Upper lobe of right lung (tissue), 1 donor: ENCODE measurements at places on chromosomes 2 and 18. TPM values are rescaled to one million over a fixed set of nuclear protein-coding genes. Genes with fewer than 3 reads are reported as not detected.
A peak's percentile ranks its signal among the peaks of the same experiment; 100 is the strongest.

DNA sequence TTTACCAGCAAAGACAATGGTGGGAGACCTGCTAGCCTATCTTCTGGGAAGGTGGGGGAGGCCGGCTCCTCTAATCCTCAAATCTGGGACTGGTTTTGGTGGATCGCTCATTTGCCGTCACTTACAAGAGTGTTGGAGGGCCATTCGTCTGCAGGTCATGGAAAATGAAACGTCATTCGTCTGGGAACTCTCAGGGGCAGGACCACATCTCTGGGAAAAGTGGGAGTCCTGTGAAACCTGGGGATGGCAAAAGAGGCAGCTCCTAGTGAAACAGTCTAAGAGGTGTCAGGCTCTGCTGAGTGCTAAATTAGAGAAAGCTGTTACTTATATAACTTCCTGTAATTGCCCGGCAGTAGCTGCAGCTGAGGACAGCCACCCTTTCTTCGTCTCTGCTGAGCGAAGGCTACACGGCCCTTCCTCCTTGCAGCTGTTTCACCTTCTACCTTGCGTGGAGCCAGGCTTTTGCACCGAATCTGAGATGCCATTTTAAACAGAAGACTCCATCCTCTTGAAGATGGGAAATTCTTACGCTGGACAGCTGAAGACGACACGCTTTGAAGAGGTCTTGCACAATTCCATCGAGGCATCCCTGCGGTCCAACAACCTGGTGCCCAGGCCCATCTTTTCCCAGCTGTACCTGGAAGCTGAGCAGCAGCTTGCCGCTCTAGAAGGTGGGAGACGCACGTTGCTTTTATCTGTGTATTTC, 22.4 kb downstream of the GREB1 start:
- DNase-seq = peak; percentile 28
- no peaks in the 10 kb centered on the region for H3K36me3 ChIP-seq
- peaks cover 24% of the 10 kb centered on the region for H3K27me3 ChIP-seq
- H3K4me1 ChIP-seq = no peaks in the 10 kb centered on the region
- no peak overlapping the region for H3K4me3 ChIP-seq
- H3K27ac ChIP-seq = no peak overlapping the region

The DCTN1 gene
- total RNA-seq = 140 TPM

DNA sequence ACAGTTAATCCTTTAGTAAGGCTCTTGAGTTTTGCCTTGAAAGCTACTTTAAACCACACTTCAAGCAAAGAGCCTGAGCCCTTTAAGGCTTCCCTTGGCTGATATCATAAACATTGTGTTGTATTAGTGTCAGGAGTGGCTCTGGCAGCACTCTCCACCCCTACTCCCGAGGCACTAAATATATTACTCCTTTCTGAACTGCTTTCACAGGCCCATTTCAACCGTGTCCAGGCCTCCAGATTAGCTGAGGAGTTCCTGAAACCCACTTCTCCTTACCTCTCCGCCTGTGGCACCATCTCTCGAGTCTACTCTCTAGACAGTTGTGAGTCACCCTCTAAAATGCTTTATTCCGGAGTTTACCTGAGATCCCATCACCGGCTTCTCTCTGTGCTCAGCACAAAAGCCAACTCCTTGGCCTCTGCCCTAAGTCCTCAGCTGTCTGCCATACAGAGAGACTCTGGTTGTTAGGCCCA, 14.4 kb upstream of the STON1 start:
- no peak overlapping the region for H3K4me3 ChIP-seq
- H3K36me3 ChIP-seq = peaks cover 89% of the 10 kb centered on the region
- H3K27me3 ChIP-seq = no peaks in the 10 kb centered on the region
- peak overlapping the region; percentile 67 for H3K27ac ChIP-seq
- H3K4me1 ChIP-seq = peaks cover 20% of the 10 kb centered on the region
- DNase-seq = no peak

DNA sequence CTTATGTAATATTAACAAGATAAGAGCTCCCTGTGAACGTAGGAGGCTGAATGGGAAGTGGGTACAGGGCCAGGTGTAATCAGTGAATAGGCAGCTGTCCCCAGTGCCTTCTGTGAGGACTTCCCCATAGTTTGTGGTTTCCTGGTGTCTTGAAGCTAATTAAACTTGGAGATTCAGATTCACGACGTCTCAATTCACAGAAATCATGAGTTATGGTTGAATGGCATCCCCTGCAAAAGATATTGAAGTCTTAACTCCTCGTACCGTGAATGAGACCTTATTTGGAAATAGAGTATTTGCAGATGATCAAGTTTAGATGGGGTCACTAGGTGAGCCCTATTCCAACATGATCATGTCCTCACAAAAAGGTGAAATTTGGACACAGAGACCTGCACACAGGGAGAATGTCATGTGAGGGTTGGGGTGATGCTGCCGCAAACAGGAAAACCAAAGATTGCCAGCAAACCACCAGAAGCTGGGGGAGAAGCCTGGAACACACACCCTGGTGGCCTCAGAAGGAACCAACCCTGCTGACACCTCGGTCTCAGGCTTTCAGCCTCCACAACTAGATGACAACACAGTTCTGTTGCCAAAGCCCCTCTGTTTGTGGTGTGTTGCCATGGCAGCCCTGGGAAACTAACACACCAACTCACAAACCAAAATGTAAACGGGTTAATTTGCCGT, 13.2 kb downstream of the ARL4C start:
- H3K36me3 ChIP-seq = no peaks in the 10 kb centered on the region
- H3K27ac ChIP-seq = no peak overlapping the region
- DNase-seq = no peak
- H3K27me3 ChIP-seq = no peaks in the 10 kb centered on the region
- no peaks in the 10 kb centered on the region for H3K4me1 ChIP-seq

- no peaks in the 10 kb centered on the region for H3K4me1 ChIP-seq
- H3K27ac ChIP-seq = no peak overlapping the region
- no peak overlapping the region for H3K4me3 ChIP-seq
- DNase-seq = no peak
Measured at GRCh38 chr2:229492034-229492433, 220.9 kb upstream of the PID1 start.

DNA sequence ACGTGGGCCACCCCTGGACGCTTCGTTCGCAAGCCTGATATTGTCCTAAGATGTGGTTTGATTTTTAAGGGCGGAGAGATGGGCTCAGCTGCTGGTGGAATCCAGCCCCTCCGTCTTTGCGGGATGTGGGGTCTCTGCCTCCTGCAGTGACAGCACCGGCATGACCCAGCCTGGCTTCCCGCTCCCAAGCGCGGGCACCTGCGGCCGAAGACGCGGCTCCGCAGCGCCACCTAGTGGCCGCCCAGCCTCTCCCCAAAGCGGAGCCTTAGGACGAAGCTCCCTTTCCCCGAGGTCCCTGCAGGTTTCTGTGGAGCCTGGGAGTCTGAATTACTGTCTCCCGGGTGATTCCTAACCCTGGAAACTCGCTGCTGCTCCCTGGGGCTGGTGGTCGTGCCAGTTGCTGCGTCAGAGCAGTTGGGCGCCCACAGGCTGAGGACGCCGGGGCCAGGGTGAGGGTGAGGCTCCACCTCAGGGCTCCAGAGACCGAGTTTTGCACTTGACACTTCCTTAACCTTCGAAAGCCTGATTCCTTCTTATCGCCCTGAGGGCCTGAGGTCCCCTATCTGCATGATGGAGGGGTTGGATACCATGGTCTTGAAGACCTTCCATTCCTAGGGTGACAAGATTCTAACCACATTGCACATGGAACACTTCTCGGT, 137.5 kb downstream of the TPO start:
- peaks cover 14% of the 10 kb centered on the region for H3K4me1 ChIP-seq
- H3K36me3 ChIP-seq = no peaks in the 10 kb centered on the region

DNA sequence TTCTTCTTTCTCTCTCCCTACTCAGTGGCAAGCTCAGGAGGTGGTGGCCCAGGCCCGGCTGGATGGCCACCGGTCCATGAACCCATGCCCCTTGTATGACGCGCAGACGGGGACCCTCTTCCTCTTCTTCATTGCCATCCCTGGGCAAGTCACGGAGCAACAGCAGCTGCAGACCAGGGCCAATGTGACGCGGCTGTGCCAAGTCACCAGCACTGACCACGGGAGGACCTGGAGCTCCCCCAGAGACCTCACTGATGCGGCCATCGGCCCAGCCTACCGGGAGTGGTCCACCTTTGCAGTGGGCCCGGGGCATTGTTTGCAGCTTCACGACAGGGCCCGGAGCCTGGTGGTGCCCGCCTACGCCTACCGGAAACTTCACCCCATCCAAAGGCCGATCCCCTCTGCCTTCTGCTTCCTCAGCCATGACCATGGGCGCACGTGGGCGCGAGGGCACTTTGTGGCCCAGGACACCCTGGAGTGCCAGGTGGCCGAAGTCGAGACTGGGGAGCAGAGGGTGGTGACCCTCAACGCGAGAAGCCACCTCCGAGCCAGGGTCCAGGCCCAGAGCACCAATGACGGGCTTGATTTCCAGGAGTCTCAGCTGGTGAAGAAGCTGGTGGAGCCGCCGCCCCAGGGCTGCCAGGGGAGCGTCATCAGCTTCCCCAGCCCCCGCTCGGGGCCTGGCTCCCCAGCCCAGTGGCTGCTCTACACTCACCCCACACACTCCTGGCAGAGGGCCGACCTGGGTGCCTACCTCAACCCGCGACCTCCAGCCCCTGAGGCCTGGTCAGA, 1.8 kb downstream of the NEU2 start:
- H3K4me3 ChIP-seq = no peak overlapping the region
- H3K36me3 ChIP-seq = no peaks in the 10 kb centered on the region
- no peak for DNase-seq
- no peaks in the 10 kb centered on the region for H3K4me1 ChIP-seq
- H3K27me3 ChIP-seq = no peaks in the 10 kb centered on the region

The MARCO gene
- total RNA-seq = 165 TPM

- peaks cover 27% of the 10 kb centered on the region for H3K27me3 ChIP-seq
- H3K4me3 ChIP-seq = no peak overlapping the region
- no peaks in the 10 kb centered on the region for H3K36me3 ChIP-seq
- H3K27ac ChIP-seq = no peak overlapping the region
- no peaks in the 10 kb centered on the region for H3K4me1 ChIP-seq
Measured at GRCh38 chr2:222058819-222059445, 239.9 kb downstream of the PAX3 start.

The DRC1 gene
- total RNA-seq = not detected

The MAP2 gene
- 44.0 TPM for total RNA-seq

DNA sequence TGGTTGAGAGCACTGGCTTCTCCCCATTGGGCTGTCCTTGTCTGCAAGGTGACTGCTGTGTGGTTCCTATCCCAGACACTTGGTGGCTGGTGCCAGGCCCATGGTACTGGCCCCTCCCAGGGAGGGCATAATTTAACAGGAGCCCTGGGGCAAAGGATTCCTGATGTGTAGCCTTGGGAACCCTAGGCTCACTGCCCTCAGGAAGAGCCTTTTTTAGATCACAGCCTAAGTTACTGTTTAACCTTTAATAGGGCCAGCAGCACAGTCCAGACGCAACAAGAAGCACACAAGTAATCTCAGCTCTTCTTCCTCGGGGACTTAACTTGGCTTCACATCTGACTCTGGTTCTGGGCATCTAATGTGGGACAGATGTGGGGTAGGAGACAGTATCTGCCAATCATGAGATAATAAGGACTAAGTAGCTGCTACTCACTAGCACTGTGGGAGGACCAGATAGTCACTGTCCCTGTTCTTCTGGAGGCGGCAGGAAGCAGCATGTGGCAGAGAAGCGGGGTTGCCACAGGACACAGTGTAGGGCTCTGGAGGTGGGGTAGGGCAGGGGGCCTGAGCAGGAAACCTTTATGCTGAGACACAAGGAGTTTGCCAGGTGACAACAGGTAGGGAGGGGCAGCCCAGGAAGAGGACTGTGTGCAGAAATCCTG, 136.3 kb downstream of the TMEM17 start:
- H3K27ac ChIP-seq = no peak overlapping the region
- H3K4me3 ChIP-seq = no peak overlapping the region
- H3K36me3 ChIP-seq = no peaks in the 10 kb centered on the region
- no peaks in the 10 kb centered on the region for H3K4me1 ChIP-seq

The LAMA3 gene
- total RNA-seq = 139 TPM

- H3K4me1 ChIP-seq = peaks cover 10% of the 10 kb centered on the region
- H3K36me3 ChIP-seq = no peaks in the 10 kb centered on the region
- DNase-seq = no peak
- peaks cover 12% of the 10 kb centered on the region for H3K27me3 ChIP-seq
- no peak overlapping the region for H3K4me3 ChIP-seq
Measured at GRCh38 chr2:45328264-45328870, 282.7 kb downstream of the SRBD1 start.

DNA sequence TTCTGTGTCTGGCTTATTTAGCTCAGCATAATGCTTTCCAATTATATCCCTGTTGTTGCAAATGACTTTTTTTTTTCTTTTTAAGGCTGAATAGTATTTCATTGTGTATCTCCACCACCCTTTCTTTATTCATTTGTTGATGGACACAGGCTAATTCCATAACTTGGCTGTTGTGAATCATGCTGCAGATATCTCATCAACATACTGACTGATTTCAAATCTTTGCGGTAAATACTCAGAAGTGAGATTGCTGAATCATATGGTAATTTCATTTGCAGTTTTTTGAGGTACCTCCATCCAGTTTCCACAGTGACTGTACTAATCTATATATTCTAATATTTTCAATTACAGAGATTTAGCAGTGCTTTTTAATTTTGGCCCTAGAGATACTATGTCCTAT, 266.2 kb downstream of the TMX3 start:
- no peaks in the 10 kb centered on the region for H3K27me3 ChIP-seq
- no peak for DNase-seq
- H3K4me1 ChIP-seq = no peaks in the 10 kb centered on the region
- no peak overlapping the region for H3K4me3 ChIP-seq
- H3K27ac ChIP-seq = no peak overlapping the region

DNA sequence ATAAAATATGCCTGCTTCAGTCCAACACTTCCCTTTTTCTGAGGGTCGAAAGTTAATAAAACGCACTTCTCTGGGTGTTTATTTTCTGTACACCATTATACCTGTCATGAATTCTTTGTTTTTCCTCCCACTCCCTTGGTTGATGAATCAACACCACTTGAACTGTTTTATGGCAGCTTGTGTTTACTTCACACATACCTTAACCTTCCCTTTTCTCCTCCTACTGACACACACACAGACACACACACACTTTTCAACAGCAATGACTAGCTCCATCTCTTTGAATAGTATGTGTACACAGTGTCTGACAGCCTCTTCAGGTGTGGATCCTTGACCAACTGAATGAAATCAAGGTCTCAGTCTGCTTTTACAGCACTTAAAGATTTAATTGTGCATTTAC, 91.3 kb downstream of the SATB2 start:
- no peak overlapping the region for H3K4me3 ChIP-seq
- no peaks in the 10 kb centered on the region for H3K36me3 ChIP-seq
- no peaks in the 10 kb centered on the region for H3K4me1 ChIP-seq
- DNase-seq = no peak

- H3K4me1 ChIP-seq = peaks cover 15% of the 10 kb centered on the region
- no peaks in the 10 kb centered on the region for H3K36me3 ChIP-seq
- H3K4me3 ChIP-seq = no peak overlapping the region
- no peaks in the 10 kb centered on the region for H3K27me3 ChIP-seq
- H3K27ac ChIP-seq = peak overlapping the region; percentile 63
Measured at GRCh38 chr2:134232868-134233727, 20.8 kb upstream of the MGAT5 start.

DNA sequence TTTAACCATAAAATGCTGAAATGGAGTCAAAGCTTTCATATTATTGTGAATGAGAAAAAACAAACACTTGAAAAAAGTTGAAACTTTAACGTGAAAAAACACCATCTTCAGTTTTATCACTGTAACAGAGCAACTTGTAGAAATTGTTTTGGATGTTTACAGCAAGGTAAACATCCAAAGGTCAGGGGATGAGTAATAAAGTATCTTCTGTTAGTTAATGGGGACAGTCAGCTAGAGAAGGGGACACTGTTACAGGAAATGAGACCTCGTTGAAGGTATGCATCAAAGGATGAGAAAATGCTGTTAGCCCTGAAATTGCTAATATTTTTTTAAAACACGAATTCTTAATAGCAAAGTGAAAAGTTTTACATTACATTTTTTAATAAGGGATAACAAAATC, 2.9 kb downstream of the RHBDD1 start:
- no peaks in the 10 kb centered on the region for H3K27me3 ChIP-seq
- DNase-seq = no peak
- no peak overlapping the region for H3K27ac ChIP-seq
- peaks cover 17% of the 10 kb centered on the region for H3K4me1 ChIP-seq
- no peak overlapping the region for H3K4me3 ChIP-seq
